ENCODE measurements at places on chromosomes 12 and 14.

GRCh38 chr14:37623971-37624370 lies 28.5 kb downstream of the TTC6 start:
- no peak for DNase-seq

GRCh38 chr14:79658221-79658620 lies 553.1 kb downstream of the DIO2 start:
- DNase-seq, result no peak

DNA sequence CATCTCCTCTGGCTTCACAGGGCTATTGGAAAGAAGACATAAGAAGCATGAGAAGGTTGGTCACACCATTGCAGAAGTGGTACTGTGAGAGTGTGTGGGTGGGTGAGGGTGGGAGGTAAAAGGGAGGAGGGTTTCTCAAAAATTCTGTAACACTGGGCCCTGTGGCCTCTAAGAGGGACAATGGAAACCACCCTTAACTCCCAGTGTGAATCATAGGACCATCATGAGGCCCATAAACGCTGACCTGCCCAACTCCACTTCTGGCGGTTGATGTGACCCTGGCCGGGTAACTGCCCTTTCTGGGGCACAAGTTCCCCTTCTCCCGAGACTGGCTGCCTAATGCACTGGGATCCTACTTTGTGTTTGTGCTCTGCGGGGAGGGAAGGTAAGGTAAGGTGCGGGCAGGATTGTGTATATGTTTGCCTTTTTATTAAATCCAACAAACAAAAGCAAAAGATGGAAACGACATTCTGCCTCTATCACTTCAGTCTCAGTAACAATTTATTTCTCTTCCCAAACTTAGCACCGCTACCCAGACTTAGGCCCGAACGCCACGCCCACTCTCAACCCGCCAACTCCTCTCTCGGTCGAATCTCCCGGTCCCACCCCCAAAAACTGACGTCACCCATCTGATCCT lies 551 bp downstream of the METTL1 start:
- peak; percentile 98 for DNase-seq

DNA sequence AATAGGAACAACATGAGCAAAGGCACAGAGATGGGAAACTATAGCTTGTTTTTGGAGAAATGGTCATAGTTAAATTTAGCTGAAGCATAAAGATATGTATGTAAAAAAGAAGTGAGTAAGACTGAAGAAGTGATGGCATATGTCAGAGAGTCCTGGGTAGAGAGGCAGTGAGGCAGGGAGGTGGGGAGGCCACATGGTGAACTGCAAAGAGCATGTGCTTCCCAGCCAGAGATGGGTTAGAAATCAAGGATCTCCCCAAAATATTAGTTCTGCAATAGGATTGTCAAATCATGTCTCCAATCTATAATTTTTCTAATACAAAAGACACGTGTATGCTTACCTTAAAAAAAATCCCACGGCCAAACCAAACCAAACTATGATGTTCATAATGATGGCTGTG lies 82.1 kb upstream of the STXBP6 start:
- no peak for DNase-seq

GRCh38 chr12:57734591-57734990 lies 4.0 kb downstream of the AGAP2 start:
- DNase-seq, result no peak

GRCh38 chr14:54730156-54730961 lies 163.4 kb downstream of the SAMD4A start:
- peak; percentile 97 for DNase-seq

GRCh38 chr14:67068251-67068650 lies 121.0 kb upstream of the GARIN2 start:
- DNase-seq, result no peak
